ENCODE measurements at places on chromosomes 2 and 18.

GRCh38 chr2:234072454-234072853 is 22.0 kb downstream of the SPP2 start:
- DNase-seq = no peak

DNA sequence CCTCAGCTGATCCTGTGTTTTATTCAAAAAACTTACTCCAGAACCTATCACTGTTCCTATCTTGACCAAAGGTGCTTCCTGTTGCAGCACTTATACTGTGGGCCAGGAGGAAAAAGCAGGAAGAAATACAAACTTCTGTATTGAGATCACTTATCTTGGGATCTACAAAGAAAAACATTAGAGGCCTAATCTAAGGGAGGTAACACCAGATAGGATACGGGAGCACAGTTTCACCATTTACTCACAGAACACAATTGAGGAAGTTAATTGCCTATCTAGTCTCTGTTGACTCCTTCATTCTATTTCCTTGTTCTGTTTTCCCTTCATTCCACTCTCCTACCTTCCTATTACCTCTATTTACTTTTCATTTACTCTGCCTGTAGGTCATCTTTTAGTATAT is 287.2 kb upstream of the LINC00305 start:
- DNase-seq = no peak

DNA sequence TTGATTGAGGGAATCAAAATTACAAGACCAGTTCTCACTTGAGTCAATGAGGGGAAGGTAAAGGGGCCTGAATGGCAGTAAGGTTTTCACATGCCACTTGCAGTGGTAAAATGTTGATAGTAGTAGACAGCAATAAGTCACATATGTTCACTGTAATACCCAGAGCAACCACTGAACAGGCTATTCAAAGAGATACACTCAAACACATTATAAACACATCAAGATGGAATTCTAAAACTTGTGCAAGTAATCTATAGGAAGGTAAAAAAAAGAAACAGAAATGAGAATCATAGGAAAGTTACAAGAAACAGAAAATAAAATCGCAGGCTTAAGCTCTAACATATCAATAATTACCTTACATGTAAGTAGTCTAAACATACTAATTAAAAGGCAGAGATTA is 86.6 kb upstream of the AFF3 start:
- no peak for DNase-seq

DNA sequence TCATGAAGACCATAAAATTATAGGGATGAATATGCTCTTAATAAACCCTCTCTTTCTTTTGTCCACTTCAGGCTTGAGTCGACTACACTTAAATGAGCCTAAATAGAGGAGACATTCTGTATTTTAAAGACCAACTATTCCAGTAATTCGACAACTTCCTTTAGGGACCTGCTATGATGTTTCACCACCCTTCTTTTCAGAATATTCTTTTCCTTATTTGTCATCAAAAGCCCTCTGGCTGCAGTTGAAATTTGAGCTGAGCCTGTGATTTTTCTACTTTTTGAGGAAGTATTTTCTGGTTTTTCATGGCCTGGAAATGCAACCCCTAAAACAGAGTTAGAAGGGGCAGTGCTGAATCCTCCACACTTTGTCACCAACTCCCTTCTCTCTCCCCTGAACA is 287.0 kb downstream of the EPHA4 start:
- DNase-seq = no peak

DNA sequence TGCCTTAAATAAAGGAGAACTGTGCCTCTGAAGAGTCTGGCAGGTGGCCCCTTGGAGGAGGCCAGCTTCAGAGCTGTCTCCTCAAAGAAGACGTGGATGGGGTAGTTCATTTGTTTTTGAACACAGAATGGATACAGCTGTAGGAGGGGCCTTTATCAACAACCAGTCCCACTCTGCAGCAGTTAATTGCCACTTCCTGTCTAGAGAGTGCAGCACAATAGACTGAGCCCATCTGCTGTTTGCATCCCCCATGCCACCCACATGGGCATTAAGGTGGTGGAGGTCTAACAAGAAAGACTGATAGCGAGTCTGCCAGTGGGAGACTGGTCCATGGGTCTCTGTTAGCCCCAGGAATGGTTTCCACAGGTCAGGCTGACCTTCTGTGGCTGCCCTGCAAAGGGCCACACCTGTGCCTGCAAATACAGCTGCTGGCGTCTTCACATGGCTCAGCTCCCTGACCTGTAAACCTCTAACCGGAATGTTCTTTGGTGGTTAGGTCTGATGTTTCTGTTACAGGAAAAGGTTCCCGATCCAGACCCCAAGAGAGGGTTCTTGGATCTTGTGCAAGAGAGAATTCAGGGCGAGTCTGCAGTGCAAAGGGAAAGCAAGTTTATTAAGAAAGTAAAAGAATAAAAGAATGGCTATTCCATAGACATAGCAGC is 153.3 kb upstream of the ITGA6 start:
- no peak for DNase-seq

DNA sequence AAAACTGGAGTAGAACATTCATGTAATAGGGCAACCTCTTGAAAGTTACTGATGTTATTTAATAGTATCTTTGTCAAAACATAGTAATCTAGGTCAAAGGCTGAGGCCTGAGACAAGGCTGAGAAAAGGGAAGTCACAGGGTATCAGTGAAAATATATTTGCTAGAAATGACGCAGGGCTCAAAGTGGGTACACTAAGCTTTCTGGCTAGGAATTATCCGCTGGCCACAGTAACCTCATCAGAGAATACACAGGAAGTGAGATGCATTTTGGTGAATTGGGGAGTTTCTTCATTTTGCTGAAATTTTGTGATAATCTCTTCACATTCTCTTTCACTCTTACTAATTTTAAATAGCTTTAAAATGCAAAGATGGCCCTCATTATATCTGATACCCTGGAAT is 206.8 kb downstream of the OTX1 start:
- DNase-seq = no peak

- peak; percentile 58 for DNase-seq
These were observed 66.2 kb downstream of the HS1BP3 start for GRCh38 chr2:20584399-20585358.

DNA sequence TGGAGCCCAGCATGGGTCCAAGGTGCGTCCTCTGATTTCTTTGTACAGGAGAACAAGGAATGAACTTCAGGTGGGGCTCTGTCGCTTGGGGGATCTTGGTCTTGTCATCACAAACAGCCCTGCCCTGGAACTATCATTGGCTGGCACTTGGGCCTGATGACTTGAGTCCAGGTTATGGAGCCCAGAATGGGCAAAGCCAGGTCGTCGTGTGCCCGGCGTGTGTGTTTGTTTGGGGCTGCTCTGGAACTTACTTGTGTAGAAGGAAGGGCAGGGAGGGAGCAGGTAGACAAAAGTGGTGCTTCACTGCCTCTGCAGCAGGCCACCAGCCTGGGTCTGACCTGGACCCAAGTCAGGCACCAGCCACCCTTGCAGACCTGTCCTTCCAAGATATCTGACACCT is 306.3 kb upstream of the HS6ST1 start:
- peak; percentile 22 for DNase-seq

DNA sequence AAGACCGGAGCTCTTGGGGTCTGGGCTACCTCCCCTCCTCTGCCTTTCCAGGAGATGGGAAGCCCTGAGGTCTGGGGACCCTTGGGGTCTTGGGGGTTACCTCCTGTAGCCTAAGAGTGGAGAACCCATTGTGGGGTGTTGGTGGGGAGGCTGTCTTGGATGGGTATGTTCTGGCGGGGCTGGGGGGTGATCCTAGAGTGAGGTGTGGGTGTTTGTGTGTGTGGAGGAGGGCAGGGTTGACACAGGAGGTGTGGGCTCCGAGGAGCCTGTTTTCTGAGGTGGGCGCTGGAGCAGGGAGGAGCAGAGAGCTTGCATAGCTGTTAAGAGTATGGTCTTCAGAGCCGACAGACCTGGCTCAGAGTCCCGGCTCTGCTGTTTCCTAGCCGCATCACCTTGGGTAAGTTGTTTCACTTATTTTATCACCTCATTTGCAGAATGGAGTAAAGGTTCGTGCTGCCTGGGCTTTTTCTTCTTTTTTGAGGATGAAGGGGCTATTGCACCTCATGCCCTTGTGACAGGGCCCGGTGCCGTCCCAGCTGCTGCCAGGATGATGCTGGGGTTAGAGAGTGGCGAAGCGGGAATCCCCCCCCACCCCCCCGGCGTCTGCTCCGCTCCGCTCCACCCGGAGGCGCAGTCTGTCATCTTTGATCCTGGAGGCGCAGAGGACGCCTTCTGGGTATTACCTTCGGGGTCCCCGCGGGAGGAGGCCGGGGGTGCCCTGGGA is 17.2 kb downstream of the TET3 start:
- DNase-seq = peak; percentile 40

- DNase-seq = peak; percentile 94
These were observed 11.9 kb upstream of the MLPH start for GRCh38 chr2:237474931-237475703.

DNA sequence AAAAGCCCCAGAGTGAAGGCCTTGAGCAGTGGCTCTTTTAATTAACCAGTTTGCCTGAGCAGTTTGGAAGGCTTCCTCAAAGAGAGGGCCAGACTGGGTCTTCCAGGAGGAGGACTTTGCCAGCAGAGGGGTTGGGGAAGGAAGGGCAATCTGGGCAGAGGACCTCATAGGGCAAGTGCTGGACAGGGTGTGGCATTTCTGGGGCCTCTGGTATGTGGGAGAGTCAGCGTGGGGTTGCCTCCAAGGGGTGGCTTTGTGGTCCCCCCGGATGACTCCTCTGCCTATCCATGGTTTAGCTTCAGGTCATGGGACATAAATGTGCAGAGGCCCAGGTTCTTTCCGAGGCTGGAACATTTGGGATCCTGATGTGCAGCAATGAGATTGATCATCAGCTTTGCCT is 12.6 kb downstream of the GLI2 start:
- no peak for DNase-seq

DNA sequence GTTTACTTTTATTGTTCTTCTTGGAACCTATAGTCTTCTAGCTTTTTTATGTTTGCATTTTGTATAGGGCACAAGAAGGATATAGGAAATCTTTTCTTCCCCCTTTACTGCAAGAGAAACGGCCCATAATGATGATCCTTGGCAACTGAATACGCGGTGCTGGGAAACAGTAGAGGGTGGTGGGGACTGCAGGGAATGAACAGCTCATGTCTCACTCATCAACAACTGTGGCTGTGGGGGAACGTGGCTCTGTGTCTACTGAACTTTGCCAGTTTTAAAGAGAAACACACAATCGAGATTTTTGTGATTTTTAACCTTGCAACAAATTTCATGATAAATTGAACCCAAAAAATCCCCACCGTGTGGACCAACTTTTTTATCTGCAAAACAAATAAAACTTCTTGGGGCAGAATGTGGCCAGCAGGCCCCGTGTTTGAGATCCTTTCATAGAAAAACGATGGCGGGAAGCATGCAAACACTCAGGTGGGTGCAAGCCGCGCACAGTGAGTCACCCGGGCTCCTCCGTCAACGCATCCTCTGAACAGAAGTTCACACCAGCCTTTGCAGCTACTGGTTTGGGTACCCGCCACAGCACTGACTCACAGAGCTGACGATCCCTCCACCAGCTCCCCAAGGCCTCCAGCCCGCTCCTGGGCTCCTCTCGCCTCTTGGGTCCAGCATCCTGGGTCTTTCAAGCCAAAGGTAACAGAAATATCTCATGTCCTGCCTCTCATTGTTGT is 149.3 kb downstream of the COL6A3 start:
- no peak for DNase-seq

DNA sequence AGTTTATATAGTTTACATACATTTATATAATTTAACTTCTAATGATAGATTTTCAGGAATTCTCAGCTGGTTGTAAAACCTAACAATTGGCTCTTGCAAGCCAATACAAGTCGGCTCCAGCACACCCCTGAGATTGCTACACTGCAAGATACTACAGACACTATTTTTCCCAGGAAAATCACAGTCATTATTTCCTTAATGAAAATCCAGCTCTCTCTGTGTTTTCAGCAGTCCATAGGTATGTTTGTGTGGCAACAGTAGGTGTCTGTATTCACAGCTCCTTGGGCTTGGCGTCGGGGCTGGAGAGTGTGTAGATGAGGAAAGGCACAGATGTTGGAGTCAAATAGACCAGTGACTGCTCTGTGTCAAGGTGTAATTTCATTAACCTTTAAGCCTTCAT is 78.7 kb upstream of the SPTBN1 start:
- no peak for DNase-seq

DNA sequence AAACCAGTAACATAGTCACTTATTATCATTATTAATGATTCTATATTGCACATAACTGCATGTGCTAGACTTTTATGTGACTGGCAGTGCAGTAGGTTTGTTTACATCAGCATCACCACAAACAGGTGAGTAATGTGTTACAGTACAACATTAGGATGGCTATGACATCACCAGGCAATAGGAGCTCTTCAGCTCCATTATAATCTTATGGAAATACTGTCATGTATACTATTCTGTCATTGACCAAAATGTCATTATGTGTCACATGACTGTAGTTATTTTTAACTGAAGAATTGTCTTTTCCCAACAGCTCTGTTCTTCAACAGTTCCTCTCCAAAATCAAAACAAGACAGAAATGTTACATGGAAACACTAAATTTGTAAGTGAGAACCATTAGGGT is 96.3 kb downstream of the C18orf54 start:
- no peak for DNase-seq

DNA sequence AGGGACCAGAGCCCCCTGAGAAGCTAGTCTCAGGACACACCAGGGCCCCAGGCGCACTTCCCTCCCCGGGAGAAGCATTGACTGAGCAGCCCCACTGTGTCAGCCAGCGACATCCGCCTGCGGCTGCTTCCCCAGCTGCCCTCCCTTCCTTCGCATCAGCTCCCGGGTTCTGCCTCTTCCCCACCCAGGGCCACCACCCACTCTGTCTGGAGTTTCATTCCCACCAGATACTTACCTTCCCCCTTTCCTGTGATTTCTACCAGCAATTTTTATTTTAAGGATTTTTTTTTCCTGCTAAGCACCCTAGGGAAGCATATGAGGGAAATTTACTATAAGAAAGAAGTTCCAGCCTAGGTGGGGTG is 99.2 kb downstream of the SMAD7 start:
- DNase-seq = peak; percentile 78

DNA sequence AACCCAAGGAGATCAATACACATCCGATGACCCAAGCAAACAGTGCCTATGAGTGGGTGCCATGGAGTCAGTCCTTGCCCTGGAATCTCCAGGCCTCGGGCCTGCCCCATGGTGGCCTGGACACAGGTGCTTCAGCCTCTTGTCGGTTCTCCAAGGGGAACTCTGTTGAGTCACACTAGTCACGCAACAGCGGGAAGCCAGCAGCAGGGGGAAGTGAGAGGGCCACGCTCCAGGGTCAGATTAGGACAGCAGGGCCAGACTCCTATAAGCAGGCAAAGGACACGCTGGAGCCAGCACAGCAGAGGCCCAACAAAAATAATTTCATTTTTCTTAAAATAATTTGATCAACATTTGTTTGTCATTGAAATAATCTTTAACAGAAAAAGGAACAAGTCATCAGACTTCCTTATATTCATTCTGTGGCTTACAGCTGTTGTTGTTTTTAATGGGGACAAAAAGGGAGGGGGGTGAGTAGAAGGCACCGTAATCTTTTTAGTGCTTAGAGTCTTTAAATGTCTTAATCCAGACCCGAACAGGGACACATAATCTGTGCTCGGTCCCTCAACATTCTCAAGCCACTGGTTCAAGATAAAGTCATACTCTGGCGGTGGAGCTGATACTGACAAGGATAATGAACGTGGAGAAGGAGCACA is 16.4 kb upstream of the ARMC9 start:
- peak; percentile 82 for DNase-seq

- DNase-seq = no peak
These were observed 109.4 kb upstream of the TMEM200C start for GRCh38 chr18:6004683-6005082.

Data from upper lobe of right lung (tissue), 1 donor.